ENCODE measurements at places on chromosomes 11 and 22.

DNA sequence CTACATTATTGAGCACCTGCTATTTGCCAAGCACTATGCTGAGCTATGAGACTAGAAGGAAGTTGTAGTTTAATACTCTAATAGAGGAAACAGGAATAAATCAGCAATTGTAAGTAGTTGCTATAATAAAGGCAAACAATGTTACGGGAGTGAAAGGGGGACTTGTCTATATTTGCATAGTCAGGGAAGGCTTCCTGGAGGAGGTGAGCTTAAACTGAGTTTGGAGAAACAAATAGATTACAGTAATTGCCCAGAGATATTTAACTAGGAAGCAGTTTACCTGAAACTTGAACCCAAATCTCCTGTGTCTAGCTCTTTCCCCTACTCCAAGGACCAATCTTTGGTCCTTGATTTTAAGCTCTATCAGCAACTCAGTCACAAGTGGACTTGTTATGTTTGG lies 2.1 kb upstream of the ENTHD1 start:
- no peak for DNase-seq

DNA sequence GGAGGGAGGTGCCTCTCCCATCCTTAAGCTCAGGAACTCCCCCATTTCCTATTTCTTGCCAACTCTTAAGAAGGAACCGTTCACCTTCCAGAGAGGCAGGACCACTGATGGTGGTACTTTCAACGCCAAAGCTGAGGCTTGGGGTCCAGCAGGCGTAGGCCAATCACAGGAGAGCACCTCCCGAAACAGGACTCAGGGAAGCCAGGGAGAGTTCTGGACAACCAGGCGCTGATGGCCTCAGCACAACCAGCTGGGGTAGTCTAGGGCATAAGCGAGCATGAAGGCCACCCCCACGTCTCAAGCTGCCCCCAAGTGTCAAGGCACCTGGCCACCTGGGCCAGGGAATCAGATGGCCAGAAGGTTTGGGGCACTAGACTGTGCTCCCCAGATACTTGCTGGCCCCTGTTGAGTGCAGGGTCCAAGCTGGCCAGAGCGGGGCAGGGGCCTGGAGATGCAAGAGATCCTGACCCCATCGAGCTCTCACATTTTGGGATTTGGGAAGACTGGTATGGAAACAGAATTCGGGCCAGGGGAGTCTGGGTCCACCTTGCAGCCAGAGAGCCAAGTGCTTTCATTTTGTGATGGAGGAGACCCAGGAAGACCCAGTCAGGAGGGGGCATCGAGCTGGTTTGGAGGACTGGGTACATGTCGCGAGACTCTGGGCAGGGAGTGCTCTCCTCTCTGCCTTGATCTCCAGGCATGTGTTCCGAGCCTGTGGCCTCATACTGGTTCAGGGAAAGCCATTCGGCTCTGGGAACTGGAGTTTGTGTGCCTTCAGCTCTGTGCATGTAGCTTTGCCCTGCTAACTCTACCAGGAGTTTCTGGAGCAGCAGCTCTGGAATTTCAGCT lies 926 bp downstream of the CD6 start:
- no peak for DNase-seq

DNA sequence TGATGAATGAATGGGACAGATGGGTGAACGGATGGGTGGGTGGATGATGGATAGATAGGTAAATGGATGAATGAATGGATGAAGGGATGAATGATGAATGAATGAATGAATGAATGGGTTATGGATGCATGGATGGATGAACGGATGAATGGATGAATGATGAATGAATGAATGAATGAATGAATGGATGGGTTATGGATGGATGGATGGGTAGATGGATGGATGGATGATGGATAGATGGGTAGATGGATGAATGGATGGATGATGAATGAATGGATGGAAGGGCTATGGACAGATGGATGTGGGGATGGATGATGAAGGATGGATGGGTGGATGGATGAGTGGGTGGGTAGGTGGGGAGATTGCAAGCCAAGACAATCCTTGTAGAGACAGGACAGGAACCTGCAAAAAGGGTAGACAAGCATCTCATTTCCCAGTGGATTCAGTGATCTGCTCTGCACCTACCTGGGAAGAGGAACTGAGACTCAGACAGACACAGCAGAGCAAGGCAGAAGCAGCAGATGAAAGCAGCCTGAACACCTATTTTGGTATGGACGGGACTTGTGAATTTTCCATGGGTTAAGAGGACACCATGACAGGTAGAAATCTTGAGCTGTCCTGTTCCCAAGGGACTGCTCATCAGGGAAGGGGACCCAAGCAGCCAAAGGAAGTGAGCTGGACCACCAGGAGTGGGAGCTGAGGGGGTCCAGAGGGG lies 68.0 kb downstream of the EFCAB6 start:
- no peak for DNase-seq

DNA sequence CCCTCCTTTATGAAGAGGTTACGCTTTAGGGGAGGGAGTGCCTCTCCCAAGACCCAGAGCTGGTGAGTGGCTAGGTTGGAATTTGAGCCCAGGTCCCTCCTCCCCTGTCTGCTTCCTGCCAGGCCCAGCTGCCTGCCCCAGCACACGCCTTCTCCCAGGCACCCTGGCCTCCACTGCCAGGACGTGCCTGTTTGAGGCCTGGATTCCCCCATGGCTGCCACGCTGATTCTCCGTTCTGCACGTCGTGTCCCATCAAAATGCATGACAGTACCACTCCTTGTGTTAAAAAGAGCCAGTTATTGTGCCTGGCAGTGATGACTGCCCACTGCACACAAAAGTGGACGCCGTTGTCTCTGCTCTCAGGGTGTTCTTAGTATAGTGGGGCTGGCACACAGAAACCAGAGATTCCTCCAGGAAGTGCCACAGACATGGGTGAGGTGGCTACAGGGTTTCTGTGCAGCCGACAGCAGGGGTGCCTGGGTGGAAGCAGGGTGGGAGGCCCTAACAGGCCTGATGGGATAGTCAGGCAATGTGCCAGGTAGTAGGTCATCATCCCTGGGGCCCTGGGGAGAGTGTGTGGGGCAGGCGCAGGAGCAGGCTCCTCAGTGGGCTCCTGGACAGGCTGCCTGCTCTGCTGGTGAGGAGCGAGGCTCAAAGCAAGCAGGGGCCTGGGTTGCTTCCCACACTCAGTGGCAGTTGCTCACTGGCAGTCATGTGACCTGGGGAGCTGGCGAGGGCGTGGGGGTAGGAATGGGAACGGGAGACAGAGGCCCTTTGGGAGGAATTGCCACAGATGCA lies 24.2 kb downstream of the MED15 start:
- DNase-seq, result no peak

- DNase-seq, result no peak
Measured at GRCh38 chr11:77074205-77074604, 7.4 kb downstream of the CAPN5 start.

- no peak for DNase-seq
Measured at GRCh38 chr11:9091044-9091922, at the start of gene SCUBE2. TSS of gene SCUBE2 (minus strand) at chr11:9091599. CDS start at chr11:9091528, 71 bp downstream.

DNA sequence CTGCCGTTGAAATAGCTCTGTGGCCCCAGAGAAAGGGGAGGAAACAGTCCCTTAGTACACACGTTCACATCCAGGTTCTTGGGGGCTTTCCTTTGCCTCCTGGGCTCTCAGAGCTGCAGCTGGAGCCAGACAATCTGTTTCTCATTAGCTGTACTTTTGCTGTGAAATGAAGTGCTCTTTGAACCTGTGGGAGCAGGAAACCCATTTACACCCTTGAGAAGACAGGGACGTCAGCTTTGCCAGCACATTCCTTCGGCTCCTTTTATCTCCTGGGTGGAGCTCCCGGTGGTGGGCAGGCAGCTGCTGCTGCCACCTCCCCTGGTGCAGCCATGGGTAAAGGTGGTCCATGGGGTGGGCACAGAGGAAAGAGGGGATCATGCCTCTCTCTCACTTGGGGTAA lies 80.6 kb upstream of the TIMP3 start:
- DNase-seq, result no peak

- no peak for DNase-seq
Measured at GRCh38 chr11:3000032-3000961, 8.2 kb upstream of the NAP1L4 start.

DNA sequence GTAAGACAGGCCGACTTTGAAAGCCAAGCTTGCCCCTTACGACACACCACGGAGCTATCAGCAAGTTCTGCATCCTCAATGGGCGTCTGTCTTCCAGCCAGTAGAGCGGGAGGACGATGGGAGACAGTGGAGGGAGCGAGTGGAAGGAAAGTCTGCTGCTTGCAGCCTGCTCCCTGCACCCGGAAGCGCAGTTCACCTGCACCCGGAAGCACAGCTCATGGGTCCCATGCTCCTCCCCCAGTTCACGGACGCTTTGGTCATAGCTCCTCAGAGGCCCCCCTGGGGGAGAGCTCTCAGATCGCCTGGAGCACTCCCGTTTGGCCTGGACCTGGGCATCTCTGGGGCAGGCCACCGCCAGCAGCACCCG lies 51.3 kb downstream of the FBLN1 start:
- DNase-seq, result no peak

DNA sequence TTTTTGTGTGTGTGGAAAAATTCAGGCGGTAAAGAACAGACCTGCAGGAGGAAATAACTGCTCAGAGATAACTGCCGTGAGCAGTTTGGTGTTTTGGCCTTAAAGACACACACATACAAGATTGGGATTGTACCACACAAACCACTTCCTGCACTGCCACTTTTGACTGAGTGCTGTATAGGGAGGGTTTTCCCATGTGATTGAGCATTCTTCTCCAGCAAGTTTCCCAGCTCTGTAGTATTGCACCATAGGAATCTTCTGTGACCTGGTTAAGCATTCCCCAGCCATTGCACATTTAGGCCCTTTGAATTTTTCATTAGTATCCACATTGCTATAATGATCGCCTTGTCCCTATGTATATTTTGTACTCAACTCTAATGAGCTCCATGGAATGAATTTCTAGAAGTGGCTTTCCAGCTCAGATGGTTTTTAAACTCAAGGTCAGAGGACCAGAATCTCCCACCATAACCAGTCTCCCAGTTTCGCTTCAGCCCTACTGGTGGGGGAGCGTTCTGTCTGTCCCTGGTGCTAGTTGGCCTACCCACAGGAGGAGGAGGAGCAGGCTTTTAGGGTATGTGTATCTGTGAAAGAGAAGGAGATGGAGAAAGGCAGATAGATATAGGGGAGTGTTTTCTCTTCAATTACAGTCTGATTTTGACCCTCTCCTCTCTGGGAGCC lies 9.3 kb downstream of the CD82 start:
- no peak for DNase-seq

All from stimulated activated CD4-positive, alpha-beta T cell treated with anti-CD3 and anti-CD28 coated beads, TNF-alpha, amount 100 ng/mL, for 24 hours (primary cell).